COR-L47 (cell line): ENCODE measurements at places on chromosomes 7 and 10.

DNA sequence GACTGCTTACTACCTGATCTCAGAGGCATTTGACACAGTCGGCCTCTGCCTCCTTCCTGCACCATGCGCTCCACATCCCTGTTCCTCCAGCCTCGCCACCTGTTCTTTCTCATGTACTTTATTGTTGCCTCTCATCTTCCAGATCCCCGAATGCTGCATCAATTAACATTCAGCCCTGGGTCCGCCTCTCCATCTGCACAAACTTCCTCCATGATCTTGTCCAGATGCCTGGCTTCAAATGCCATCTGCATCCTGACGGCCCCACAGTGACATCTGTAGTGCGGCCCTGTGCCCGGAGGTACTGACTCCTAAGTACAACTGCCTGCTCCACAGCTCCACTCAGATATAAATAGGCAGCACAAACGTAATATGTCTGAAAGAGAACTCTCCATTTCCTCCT, 51.2 kb upstream of the STK17A start:
- DNase-seq, result no peak

DNA sequence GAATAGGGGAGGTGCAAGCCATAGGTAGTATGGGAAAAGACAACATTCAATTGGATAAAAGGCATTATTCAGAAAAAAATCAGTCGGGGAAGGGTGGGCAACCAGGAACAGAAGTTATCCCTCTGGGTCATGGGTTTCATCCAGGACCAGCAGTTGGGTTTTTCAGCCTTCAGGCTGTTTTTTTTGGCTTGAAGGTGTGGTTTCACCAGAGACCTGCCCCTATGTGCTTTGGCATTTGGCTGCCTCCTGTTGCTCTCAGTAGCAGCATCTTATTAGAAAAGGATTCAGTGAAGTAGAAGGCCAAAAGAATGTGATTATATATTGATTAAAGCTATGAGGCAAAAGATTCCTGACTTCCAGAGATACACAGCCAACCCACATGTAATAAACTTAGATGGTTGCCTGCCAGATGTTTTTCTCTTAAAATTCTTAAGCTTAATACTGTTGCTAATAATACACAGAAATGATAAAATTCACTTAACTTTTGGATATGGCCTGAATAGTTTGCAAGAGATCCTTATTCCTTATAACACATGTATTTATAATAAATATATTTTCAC, 251.7 kb upstream of the CSTF2T start:
- DNase-seq, result no peak

DNA sequence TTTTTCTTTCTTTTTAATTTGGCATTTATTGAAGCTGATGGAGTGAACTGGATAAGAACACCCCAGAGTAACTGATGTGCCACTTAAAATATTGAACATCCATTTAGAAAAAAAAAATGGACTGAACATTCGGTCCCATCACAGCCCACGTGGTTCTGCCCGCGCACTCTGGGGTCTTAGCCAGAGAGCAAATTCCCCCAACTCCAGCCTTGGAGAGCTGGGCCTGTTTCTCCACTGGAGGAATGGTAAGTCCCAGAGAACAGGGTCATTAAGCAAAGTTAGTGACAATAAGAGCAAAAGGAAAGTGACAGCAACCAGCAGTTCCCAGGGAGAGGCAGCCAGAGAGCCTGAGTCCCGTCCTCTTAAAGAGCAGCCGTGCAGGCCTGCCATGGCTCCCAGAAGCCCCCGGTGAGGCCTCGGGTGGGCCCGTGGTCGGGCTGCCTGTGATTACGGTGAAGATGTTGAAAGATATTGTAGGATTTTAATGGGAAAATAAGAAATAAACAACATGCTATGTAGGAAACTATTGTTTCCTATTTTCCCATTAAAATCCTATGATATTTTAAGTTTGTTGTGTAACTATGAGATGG, 487.9 kb upstream of the MKI67 start:
- no peak for DNase-seq

- peak; percentile 46 for DNase-seq
These were observed 47.7 kb upstream of the TRIM8 start for GRCh38 chr10:102596506-102596971.

DNA sequence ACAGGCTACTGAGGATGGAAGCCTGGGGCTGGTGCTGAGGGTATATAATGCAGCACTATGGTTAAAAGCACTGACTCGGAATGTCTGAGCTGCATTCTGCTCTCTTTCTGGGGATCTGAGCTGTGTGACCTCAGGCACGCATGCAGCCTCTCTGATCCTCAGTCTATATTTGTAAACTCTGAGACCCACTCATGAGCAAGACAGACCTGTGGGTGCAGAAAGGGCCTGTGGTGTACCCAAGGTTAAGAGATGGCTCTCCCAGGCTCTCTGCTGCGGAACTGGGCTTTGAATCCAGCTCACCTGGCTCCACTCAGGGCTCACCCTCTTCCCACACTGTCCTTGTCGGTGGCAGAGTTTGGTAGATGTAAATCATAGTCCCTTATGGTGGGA, 89.9 kb downstream of the CHST15 start:
- DNase-seq, result no peak

GRCh38 chr7:29173458-29173857, 21.1 kb upstream of the CHN2 start:
- DNase-seq, result no peak

DNA sequence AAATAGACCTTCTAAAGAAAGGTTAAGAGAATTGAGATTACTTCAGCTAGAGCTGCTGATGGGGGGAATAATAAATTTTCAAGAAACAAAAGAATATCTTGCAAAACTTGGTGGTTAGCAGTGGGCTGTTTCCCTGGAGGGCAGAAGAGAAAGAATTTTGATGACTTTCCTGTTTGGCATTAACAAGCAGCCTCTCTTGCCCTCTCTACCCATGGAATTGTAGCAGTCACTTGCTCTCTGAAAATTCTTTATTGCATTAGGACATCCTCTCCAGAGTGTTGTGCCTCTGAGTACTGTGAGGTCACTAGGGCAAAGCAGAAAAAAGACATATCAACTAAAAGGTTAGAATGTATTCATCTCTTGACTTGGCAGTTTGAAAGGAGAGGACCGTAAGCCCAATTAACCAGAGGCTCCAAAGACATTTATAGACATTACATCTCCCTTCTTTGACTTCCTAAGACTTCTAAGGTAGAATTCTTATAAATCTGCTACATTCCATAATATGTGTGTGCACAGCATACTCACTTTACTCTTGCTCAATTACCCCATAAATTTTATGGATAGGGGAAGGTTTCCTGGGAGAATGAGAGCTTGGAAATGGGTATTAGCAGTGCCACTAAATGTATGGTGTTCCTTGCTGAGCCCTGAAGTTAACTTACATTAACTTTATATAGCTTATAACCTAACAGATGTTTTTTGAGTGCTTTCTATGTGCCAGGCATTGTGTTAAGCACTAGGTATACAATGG, 215.3 kb downstream of the KIF20B start:
- no peak for DNase-seq

DNA sequence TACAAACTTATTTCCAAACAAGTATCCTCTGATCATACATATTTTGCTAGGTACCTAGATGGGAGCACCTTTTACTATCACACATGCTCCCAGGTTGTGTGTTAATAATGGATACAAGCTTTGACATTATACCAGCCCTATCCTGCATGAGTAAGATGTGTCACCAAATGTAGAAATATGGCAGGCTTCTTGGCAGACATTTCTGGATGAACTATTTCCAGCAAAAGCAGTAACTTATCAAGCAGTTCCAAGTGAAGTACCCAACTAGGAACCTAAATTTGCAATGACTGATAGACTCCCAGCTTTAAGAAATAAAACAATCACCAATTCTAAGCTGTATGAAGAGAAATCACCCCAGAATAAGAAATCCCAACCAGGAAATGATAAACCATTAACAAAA, 103.7 kb upstream of the TMEM72 start:
- no peak for DNase-seq

GRCh38 chr10:121639416-121639815, 41.2 kb upstream of the FGFR2 start:
- no peak for DNase-seq

DNA sequence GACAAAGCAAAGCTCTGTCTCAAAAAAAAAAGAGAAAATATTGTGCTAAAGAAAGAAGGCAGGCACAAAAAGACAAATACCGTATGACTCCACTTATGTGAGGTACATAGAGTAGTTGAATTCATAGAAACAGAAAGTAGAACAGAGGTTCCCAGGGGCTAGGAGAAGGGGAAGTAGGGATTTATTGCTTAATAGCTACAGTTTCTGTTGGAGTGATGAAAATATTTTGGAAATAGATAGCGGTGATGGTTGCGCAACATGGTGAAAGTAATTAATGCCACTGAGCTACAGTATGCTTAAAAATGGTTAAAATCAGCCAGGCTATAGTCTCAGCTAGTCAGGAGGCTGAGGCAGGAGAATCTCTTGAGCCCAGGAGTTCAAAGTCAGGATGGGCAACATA, 18.5 kb upstream of the NPFFR1 start:
- no peak for DNase-seq

DNA sequence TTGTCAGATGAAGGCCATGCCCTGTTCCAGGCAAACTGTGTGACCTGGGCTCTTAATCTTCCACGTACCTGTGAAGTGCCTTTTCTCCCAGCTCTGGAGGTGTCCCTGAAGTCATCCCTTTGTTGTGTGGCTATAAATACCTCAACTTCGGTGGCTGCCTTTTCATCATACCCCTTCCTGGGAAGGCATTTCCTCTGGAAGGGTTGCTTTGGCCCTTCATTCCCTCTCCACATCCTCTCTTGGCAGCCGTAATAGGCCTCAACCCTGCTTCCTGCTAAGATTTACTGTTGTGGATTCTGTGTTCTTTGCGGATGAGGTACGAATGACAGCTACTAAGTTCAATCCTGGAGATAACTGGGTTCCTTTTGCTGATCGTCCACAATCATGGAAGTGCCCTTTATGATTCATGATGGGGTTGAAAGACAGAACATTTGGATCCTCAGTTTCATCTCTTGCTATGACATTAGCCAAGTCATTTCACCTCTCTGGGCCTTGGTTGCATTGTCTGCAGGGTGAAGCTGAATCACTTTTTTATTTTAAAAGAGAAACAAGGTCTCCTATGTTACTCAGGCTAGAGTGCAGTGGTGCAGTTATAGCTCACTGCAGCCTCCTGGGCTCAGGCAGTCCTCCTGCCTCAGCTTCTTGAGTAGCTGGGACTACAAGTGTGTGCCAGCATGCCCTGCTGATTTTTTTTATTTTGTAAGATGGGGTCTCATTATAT, 23.6 kb downstream of the FKBP6 start:
- no peak for DNase-seq

DNA sequence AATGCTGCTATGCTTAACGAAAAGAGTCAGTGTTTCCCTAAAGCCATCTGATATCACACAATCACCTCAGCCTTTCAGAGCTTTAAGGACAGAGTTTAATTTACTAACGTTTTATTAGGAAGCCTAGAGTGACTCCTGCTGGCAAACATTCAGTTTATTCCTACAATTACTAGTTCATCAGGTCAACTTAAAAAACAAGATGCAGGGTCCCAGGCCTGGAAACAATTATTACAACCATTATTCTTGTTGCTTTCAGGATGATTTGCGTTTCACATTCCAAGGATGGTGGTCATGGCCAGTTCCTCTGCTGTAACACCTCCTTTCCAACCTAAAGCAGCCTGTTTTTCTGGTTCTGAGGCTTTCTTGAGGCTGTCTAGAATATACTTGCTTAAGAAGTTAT, 1.5 kb upstream of the FAM53B start:
- no peak for DNase-seq
